GM18507 (cell line): ENCODE measurements at places on chromosomes 12 and 14.

DNA sequence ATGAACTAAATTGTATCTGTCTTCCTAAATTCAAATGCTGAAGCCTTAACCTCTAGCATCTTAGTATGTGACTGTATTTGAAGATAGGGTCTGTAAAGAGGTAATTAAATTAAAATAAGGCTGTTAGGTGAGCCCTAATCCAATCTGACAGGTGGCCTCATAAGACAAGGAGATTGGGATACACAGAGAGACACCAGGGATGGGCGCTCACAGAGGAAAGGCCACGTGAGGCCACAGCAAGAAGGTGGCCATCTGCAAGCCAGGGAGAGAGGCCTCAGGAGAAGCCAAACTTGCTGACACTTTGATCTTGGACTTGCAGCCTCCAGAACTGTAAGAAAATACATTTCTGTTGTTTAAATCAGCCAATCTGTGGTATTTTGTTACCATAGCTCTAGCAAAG is 110.6 kb downstream of the GTF2A1 start:
- DNase-seq = no peak

DNA sequence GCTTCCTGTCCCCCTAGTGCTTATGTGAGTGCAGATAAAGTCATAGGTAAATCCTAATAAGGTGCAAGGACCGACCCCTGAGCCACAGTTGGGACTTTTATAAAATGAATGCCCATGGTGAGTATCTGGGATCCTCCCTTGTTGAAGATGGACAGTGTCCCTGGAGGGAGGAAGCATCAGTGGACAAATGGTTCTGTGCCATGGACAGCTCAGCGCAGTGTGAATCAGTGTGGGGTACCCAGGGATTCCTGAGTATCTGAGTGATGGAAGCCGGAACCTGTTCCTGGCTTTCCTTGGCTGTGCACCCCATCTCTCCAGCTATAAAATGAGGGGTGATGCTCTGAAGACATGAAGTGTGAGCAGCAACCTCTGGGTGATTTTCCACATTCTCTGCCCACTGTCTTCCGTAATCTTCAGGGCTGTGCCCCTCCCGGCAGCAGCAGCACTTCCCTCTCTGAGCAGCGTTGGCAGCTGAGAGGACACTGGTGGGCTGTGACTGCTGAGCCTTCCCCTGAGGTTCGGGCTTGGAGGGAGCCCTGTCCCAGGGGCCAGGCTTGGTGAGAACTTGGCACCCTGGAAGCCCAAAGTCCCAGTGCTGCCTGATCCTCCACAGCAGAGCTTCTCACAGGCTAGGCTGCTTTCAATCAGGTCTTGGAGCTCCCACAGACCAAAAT is 25.0 kb downstream of the VCPKMT start:
- DNase-seq = no peak

DNA sequence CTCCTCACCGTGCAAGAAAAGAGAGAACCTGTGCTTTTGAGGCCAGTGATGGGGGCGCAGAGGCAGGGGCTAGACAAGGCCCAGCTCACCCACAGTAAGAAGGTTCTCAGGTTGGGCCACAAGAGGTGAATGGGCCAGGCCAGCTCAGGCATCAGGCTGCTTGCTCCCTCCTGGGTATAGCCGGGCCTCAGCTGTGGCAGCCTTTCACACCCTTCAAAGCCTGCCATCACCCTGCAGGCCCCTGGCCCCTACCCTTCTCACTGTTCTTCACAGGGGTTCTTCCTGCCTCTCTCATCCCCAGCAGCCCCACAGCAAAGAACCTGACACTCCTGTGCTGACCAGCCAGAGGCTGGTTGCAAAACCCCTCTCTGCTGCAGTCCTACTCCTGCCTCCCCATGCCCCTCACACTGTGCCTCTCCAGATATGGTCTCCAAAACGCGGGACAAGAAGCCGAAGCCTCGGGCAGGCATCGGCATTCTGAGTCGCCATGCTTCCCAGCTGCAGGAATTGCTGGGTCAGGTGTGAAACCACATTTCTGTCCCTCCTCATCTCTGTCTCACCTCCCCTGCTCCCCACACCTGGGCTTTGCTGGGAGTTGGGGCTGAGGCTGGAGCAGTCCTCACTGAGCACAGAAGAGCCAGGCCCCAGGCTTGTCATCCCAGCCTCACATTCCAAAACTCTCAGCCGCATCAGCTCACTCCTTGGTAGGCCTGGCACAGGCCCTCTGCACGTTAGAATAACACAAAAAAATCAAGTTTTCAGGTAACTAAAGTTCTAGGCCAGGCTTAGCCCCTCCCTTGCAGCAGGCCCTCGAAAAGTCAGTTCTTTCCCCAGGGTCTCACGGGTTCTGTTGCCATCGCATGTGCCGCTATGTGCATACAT is 6.9 kb upstream of the FAIM2 start:
- no peak for DNase-seq

DNA sequence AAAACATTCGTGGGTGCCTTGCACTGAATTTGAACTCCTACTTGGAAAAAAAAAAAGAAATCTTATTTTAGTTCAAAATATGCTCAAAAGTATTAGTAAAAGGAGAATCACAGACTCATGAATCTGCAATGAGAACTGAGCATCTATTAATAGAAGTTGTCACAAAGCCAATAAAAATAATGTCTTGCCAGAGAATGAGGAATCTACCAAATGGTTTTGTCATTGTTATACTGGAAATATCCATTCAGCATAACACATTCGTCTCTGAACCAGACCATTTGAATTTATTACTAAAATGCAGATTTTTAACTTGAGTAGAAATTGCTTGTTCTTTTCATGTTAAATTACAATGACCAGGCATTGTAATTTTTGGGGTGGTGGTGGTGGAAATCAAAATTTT is 11.6 kb upstream of the PTPRB start:
- DNase-seq = no peak

- no peak for DNase-seq
Observed at GRCh38 chr14:99519347-99519881, 38.2 kb downstream of the CCNK start.

DNA sequence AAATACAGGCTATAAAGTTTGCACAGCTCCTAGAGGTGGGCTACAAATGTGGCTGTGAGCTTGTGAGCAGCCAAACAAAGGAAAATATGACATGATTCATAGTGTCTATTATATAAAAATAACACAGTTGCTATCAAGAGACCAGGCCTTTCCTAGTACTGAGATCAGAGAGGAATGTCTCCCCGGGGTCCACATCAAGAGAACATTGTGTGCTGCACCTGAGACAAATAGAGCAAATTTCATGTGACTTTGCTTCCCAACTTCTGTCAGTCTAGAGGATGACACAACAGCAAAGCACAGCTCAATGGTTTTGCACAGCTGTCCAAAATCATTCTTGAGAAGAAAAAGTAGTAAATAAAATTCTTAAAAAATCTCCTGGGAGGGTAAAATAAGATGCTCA is 297.5 kb upstream of the PRKD1 start:
- no peak for DNase-seq

DNA sequence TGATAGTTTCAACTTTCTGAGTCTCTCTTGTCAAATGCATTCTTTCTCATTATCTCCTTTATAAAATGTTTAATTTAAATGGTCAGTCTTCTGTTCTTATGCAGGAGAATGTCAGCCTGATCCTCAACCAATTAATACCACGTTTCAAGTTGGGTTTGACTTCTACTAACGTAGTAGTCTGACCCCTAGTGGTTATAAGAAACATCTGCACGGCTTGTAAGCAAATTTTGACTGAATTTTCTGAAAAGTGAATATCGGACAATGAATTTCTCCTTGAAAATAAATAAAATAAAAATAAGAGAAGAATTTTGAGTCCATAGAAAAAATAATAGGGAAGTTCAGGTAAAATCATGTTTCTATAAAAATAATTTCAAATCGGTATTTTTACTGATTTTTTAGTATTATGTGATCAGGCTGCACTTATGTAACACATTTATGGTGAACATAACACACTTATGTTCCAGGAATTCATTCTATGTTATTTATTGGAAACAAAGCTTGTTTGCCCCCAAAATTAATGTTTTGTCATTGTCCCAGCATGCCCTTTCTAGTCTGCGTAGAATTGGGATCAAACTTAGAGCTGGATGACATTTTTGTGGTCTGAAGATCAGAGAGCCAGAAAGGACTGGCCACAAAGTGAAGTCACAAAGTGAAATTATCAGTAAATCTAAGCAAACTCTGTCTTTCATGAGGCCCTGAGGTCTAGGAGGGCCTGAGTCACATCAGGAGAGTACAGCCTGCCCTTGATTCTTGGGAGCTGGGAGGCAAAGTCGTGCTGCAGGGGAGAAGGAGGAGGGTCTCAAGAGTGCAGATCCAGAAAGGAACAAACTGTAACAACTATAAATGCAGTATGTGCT is 101.2 kb upstream of the STXBP6 start:
- DNase-seq = peak; percentile 8

DNA sequence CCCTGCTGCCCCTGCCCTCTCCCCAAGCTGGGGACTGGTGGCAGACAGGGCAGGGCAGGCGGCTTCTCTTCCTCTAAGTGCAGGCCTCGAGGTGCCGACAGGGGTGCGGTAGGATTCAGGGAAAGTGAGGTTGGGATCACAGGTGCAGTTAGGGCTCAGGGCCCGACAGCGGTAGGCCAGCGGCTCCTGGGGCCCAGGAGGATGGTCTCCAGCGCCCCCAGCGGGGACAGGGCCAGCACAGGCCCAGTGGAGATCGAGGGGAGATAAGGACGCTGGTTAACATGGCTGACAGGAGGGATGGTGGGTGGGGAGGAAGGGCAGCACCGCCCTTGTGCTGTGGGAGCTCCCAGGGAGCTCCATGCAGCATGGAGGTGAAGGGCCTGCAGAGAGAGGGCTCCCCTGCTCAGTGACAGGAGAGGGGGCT is 935 bp upstream of the CRIP1 start:
- no peak for DNase-seq

DNA sequence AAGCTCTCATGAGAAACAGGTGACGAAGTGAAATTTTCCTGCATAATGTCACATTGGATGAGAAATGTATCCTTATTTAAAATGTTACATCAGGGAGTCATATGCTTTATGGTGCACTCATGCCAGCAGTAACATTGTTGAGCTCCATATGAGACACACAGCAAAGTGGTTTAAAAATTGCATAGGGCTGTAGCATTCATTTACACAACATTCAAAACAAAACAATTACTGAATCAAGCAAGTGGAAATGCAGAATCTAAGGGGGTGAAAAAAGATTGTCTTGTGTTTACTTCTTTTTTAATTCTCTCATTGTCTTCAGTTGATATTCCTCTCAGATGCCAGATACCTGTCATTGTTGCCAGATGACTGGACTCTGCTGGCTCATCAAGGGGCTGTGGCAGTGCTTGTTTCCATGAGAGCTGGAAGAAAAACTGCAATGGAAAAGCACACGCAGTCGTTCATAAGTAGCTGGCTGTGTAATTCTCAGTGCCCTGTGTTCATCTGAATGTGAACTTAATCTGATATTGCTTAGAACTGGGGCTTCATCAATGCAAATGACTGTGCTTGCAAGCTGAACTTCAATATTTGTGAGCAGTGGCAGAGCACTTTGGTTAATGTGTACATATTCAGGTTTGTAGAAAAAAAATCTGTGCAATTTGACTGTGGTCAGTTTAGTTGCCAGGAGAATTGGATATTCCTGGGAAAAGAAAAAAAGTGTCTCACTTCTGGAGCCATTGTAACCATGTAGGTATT is 305.6 kb downstream of the RAD51B start:
- no peak for DNase-seq

DNA sequence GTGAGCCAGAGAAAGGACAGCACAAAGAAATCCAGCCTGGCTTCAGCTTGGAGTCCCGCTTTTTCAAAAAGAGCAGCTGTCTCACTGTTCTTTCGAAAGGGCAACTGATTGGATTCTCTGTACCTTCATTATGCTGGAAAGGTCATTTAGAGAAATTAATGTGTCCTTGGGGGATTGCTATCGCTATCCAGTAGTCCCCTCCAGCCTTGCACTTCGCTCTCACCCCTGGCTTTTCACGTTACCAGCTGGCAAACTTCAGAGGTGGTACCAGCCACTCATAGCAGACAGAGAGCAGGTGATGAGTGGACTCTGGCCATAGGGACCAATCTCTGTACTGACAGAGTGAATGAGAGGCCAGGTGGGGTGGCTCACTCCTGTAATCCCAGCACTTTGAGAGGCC is 11.8 kb upstream of the NUAK1 start:
- no peak for DNase-seq
